T-cell (primary cell): ENCODE measurements at places on chromosomes 2 and 18.

DNA sequence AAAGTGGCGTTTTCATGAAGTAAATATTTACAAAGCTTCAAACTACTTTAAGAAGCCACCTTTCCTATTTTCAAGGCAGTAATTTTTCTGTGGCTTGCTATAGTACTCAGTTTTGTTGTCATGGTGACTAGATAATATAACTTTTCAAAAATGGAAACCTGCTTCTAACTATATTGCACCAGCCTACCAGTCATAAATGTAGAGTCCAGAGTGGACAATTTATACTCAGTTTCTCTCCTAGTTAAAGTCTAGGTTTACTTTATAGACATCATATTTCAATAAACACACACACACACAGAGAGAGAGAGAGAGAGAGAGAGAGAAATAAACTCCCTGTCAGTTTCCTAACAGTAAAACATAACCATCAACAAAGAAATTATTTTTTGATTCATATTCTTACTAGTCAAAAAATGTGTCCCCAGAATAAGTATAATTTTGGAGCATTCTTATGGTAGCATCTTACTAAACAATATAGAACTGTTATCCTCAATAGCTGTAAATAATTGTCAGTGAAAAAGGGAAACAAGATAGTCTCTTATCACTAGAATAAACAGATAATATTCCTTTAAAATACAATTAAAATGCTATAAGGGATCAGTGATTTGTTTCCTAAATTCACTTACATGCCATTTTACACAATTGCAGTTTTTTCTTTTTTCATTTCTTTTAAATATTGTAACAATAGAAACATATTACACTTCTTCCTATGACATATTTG is 163.5 kb upstream of the BOD1L2 start:
- no peak for DNase-seq

GRCh38 chr2:100561191-100561590 is 1.6 kb upstream of the PDCL3 start:
- no peak for DNase-seq

- no peak for DNase-seq
These were observed 61.5 kb downstream of the VRK2 start for GRCh38 chr2:58107803-58108710.

DNA sequence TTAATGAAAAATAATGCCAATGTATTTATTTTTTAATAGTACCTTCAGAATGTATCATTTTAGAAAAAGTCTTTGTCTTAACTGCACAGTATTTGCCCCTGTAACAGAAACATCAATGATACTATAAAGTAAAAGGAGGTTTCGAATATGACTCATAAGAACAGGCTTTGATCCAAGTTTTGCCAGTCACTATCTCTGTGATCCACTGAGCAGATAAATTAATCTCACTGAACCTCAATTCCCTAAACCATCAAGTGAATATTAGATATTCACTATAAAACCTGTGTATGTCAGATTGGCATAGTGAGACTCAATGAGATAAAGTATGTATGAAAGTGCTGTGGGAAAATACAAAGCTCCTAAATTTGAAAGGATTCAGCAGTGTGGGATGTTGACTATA is 292.1 kb downstream of the EXOC6B start:
- DNase-seq: no peak

- DNase-seq: no peak
These were observed 5.6 kb downstream of the DNAJB2 start for GRCh38 chr2:219284501-219285372.

DNA sequence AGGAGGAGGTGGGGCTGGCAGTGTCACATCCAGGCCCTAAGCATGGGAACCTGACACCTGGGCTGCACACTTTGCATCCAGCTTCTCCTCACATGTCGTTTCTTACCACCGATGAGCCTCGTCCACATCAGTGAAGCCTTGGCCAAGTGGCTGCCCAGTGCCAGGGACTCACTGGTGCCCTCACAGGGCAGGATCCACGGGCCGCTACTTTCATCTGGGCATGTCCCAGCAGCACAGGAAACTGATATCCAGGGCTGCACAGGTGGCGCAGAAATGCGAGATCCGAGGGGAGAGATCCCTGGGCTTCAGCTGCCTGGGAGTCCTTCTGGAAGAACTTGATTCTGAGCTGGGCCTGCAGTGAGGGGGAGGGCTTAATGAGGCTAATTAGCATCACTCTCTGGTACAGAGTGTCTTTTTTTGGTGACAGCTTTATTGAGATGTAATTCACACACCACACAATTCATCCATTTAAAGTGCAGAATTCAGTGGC is 291.6 kb upstream of the HDAC4 start:
- no peak for DNase-seq

GRCh38 chr2:41410011-41410410 is 637.8 kb upstream of the PKDCC start:
- DNase-seq: no peak

GRCh38 chr2:200168641-200169555 is 137.6 kb upstream of the SPATS2L start:
- DNase-seq: no peak

DNA sequence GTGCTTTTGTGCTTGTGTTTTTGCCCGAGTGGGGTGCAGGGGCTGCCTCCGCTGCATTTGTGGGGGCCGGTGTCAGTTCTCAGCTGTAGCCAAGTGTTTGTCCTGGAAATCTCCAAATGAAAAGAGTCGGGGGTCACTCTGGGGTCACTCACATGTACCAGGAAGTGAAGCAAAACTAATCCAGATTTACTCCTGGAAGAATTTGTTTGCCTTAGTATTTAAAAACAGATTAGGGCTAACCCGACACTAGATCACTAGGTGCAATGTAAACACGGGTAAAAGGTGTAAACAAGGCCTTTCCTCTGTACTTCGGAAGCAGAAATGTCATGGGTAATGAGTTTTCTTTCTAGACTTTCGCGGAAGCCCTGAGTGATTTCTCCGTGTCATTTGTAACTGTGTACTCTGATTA is 50.3 kb downstream of the GBX2 start:
- DNase-seq: no peak

- no peak for DNase-seq
These were observed 161.2 kb downstream of the PTPRM start for GRCh38 chr18:7728297-7728696.

GRCh38 chr18:23822590-23823385 is 133.5 kb downstream of the LAMA3 start:
- no peak for DNase-seq

- no peak for DNase-seq
These were observed 186.3 kb downstream of the TMEM163 start for GRCh38 chr2:134532537-134532936.
